ENCODE measurements at places on chromosomes 3 and 15.
A peak's percentile ranks its signal among the peaks of the same experiment; 100 is the strongest.

DNA sequence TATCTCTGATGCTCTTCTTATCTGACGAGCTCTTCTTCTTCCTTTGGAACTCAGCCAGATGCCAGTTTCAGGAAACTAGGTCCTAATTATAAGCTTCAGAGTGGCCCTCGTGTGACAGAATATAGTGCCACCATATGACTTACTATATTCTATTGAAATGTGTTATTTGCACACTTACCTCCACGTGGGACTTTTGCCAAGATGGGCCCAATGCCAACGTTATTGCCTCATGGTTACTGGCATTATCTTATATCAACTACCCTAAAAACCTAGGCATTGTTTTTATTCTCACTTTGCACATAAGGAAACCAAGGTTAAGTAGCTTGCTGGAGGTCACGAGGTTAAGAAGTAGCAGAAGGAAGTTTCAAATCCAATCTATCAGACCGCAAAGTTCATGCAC lies 71.3 kb upstream of the SLCO3A1 start:
- DNase-seq: no peak

- no peak for DNase-seq
Measured at GRCh38 chr3:179510496-179510895, 52.2 kb upstream of the ACTL6A start.

- no peak for DNase-seq
Measured at GRCh38 chr3:188421836-188422540, 268.0 kb downstream of the LPP start.

GRCh38 chr3:135456108-135456790 lies 509.3 kb upstream of the PPP2R3A start:
- DNase-seq: peak; percentile 57

DNA sequence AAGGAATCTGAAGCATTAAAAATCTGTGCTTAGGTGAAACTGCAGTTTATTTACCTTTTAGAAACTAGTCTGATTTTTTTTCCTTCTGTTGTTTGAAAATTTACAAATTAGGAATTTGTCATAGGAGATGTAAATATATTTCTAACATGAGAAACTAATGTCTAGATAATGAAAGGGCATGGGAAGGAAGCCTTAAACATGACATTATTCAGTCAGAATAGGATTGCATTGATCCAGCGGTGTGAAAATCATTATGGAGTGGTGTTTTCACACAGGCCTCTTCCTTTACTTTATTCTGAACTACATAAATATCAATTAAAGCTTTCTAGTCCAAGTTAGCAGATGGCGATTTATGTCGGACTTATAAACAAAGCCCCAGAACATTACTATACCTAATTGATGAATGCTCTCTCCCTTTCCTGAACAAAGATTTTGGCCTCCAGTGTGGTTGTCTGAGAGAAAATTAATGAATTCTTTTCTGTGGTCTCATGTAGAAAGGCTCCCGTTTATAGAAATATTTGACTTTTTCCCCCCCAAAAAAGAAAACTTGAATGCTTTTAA lies 37.9 kb downstream of the FNDC3B start:
- DNase-seq: no peak

DNA sequence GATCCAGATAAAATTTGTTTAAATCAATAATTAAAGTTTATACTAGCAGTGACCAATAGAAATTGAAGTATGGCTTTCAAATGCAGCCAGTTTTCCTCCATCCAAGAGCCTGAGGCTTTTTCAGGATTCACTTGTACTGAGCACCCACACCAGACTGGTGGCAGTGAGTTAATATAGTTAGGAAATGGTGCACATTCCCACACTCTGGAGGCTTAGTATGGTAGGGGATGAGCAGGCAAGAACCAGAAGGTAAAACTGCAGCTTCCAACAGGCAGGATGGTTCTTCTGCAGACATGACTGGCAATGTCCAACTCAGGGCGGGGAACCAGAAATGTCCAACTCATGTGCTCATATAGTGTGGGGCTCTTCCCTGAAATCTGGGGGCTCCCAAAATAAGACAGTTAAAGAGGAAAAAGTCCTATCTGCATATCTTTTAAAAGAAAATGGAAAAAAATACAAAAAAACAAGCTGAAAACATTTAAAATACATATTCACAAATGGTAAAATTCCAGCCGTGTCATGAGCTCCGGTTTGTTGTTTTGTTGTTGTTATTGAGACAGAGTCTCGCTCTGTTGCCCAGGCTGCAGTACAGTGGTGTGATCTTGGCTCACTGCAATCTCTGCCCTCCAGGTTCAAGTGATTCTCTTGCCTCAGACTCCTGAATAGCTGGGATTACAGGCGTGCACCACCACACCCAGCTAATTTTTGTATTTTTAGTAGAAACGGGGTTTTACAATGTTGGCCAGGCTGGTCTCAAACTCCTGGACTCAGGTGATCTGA lies 18.4 kb upstream of the ZNF445 start:
- no peak for DNase-seq

DNA sequence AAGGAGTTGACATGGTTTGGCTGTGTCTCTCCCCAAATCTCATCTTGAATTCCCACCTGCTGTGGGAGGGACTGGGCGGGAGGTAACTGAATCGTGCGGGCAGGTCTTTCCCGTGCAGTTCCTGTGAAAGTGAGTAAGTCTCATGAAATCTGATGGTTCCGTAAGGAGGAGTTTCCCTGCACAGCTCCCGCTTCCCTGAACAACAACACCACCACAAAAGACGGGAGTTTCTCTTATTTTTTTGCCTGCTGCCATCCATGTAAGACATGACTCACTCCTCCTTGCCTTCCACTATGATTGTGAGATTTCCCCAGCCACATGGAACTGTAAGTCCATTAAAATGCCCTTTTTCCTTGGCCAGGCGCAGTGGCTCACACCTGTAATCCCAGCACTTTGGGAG lies 22.7 kb downstream of the XXYLT1 start:
- no peak for DNase-seq

DNA sequence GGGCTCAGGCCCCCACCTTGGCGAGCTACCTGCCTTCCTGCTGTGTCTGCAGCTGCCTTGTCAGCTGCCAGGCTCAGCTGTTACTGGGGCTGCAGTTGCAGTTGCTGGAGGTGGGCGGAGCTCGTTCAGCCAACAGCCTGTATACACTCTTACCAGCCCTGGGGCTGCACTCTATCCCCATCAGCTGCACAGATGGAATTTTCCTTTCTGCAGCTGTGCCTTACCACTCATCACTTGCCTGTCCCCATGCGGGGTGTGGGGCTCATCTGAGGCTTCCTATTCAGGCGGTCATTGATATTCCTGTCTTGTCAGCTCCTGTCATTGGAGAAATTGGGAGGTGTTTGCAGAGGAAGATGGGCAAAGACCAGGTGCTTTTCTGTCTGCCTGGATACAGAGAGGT lies 9.1 kb upstream of the SYN2 start:
- peak; percentile 33 for DNase-seq

DNA sequence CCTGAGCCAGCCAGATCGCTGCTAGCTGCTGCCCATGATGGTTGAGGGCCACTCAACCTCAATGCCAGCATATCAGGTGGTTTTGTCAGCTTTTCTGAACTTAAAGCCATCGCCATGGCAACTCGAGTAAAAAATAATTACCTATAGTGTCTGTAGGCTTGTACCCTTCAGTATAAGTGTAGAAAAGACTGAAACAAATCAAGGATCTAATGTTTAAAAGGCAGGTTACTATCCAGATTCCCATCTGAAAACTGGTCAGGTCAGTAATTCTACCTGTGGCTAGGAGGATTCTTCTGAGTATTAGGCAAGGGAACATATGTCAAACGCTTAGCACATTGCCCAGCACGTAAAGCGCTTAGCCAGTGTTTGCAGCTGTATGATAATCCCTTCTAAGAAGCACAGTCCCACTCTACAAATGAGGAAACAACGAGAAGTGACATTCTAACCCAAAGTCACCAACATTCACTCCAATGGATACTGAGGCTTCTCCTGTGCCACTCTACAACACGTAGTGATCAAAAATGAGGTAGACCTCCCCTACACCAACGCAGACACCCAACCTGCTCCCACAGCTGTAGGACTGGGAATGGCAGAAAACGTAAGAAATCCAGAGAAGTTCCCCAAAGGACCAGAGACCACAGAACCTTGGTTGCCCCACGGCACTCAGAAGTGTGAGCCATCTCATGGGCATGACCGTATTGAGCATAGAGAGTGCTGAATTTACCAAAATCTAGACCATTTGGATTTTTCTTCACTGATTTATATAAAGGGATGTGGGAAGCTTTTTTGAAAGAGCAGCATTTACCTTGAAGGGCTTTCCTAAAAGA lies 55.3 kb downstream of the SLTM start:
- no peak for DNase-seq

- no peak for DNase-seq
Measured at GRCh38 chr3:105195260-105195659, 171.4 kb upstream of the ALCAM start.

DNA sequence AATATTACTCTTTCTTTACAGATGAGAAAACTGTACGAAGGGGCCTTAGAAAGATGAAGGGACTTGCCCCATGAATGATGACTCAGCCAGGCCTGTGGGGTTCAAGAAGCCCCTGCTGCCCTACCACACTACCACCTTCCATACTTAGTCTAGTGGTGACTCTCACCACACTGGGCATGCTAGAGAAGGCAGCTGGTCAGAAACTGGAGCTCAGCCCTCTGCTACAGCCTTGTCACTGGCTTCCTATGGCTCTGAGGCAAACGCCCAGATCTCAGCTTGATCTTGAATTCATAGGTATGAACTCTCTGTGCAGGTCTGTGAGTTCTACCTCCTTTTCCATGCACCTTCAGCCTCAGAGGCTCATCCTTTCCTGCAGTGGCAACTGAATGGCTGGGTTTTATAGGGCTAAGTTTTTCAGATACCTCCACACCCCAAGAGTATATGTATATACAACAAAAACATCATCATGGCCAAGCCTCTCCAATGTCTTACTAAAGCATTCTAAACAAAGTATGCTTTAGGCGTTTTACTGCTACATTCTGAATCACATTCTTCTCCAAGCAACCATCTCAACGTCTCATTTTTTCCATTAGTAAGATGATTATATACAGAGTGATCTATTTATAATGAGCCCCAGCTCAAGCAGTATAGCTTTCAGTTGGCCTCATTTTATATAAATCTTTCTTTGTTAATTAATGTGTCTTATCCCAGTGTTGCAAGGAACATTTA lies 234.1 kb downstream of the GREM1 start:
- no peak for DNase-seq

DNA sequence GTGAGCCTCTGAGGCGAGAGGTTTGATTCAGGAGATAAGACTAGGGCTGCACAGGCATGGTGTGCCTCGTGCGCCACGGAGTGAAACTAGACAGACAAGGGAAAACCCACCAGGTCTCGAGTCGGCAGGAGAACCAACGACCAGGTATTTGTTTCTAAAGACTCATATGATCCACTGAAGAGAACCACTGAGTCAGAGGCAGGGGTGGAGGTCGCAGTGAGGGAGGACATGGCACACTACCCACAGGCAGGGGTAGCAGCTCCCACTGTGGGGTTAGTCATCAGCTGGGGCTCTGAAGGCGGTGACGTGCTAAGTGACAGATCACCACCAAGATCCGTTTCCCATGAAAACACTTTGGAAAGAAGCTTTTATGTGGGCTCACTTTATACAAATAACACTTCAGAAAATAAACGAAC lies 45.7 kb downstream of the CHSY1 start:
- DNase-seq: no peak

- no peak for DNase-seq
Measured at GRCh38 chr15:101498076-101498716, 8.7 kb upstream of the PCSK6 start.

- DNase-seq: no peak
Measured at GRCh38 chr3:123337226-123337625, 111.7 kb downstream of the ADCY5 start.

DNA sequence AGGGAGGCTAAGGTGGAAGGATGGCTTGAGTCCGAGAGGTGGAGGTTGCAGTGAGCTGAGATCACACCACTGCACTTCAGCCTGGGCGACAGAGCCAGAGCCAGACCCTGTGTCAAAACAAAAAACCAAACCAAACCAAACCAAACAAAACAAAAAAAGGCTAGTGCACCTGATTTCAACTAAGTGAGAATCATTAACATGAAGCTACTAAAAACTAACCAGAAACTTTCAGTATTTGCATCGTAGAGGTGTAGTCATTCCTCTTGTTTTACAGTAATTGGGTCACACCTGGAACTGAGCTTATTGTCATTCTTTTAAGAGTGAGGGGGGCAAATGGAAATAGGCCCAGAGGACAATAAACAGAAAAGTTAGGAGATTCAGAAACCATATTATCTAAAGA lies 58.5 kb downstream of the ST6GAL1 start:
- DNase-seq: no peak

DNA sequence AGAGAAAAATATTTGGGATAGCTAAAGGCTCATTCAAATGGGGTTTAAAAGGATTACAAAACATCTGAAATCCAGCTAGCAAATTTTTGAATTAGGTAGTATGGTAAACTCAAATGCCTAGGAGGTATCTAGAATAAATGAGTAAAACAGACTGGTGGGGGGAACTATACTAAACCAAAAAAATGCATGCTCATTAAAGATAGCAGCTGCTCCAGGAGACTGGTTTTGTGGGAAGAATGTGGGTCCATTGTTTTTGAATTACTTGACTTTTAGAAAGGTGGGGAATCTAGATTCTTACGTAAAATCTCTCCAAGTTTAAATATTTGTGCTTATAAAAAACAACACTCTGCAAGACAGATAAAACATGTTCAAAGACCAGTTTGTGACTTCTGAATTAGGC lies 73.8 kb downstream of the LEKR1 start:
- no peak for DNase-seq

- no peak for DNase-seq
Measured at GRCh38 chr15:63388511-63388910, 6.9 kb upstream of the CA12 start.

DNA sequence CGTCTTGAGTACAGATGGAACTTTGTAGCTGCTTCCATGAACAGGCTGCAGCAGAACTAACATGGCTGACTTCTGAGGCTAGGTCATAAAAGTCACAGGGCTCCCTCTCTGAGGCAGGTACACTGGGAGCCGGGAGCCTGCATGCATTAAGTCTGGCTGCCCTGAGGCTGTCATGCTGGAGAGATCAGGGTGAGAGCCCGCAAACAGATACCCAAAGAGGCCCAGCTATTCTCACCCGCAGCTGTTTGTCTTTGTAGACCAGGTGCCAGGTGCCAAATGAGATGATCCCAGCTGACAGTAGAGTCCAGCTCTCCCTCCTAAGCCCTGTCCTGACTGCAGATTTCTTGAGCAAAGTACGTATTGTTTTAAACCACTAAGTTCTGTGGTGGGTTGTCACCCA lies 8.6 kb upstream of the SLCO3A1 start:
- no peak for DNase-seq
